ENCODE measurements at places on chromosomes 6 and 20.
A peak's percentile ranks its signal among the peaks of the same experiment; 100 is the strongest.

DNA sequence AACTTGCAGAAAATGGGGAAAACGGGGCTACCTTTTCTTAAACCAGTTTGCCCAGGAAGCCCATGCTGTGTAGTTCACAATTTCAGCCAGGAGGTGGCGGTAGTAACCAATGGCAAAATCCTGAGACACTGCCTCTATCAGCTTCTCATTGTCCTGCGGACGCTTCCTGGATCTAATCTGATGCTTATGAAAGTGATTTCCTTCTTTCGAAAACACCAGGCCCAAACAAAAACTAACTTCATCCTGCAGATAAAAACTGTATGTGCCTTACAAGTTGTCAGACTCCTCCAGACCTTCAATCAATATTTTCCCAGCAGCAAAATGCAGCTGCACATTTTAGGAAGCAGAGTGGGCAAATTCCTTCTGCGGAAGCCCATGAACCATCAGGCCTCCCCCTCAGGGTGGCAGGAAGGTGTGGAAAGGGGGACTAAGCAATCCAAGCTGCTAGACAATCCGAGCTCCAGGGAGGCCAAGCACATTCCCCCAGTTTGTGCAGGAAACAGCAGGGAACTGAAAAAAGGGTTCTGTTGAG lies 88.5 kb downstream of the LY86 start:
- DNase-seq, result peak; percentile 78

DNA sequence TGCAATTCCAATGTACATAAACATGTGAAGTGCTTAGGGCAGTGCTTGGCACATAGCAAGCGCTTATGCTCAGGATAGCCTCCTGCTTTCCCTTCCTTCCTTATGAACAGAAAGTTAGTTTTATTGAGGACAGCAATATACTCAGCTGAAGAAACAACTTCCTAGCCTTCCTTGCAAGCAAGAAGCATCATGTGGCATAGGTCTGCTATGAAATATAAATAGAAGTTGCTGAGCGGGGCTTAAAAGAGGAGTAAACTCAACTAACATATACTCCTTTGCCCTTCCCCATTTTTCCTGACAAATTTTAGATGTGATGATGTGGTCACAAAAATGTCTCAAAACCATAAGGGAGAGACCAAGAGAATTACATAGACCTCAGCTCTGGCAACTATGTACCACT lies 98.9 kb downstream of the KIF16B start:
- no peak for DNase-seq

DNA sequence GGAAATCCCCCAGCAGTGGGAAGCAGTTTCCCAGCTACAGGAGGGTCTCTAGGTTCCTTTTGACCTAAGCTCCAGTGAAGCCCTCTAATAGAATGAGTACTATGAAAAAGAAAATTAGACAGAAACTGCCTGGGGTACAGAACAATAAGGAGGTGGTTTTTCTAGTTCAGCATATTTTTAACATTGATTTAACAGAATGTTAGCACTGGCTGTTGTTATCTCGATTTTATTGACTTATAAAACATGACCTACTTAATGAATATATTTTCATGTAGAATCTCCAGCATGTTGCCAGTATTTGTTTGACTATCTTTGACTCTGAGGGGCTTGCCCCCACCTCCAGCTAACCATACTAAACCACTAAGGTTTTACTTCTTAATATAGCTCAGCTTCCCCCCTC lies 19.6 kb downstream of the SCGN start:
- DNase-seq, result no peak

DNA sequence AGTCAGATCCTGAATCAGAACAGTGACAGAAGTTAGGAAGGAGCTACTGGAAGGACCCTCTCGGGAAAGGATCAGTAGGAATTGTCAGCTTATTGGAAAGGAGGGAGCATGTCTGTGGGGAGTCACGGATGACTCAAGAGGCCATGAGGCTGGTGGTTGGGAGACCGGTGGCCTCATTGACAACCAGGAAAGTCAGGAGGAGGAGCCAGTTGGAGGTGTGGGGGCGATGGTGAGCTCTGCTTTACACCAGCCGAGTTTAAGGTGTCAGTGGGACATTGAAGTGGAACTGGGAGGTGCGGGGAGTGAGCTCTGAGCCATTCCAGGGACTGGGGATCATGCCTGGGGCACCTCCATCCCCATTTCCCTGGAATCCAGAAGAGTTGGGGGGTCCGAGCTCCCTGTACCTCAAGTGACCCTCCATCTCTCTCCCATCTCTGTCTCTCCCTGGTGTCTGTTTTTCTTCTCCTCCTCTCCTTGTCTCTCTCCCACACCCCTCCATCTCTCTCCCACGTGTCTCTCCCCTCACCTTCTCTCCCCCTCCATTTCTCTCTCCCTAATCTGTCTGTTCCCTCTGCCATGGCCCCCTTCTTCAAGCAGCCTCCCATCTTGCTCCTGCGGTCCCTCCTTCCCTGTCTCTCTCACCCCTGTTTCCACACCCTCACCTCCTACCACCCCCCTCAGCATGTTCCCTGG lies 14.3 kb upstream of the ZBTB9 start:
- DNase-seq, result no peak

GRCh38 chr20:33992145-33992922 lies 1.4 kb upstream of the RALY start:
- no peak for DNase-seq
